ENCODE measurements at places on chromosomes 1 and 21.

GRCh38 chr1:248881261-248881660, 22.4 kb upstream of the ZNF692 start:
- DNase-seq = no peak

DNA sequence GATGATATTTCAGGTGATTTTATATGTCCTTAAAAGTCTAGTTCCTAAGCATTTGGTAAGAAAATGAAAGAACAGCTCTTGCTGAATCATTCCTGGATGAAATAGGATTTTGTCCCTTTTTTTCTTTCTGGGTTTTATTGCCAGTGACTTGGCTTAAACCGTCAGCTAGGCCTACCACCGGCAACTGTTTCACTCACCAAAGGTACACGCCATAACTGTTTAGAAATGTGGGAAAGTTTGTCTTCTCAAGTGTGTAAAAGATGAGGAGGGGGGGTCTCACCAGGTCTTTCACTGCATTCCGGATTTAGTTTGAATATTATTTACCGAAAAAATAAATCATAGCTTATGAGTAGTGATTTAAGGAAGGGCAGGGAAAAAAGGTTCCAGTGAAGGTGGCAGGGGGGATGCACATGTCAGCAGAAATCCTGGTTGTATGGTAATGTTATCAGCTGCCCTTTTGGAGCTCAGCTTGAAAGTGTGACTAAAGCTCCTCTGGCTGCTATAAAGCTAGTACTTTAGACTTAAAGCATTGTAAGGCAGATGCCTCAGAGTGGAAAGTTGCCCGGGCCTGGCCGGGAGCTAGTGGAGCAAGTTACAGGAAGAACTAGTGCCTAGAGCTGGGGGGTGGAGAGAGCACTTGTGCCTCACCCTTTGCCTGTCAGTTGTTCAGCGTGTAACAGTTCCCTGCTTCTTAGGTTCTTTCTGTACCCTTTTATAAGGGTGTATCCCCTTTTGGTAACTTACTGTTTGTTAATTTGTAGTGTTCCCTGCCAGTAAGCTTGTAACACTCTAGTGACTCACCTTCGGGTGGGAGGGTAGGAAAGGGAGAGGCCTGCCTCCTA, 3.1 kb downstream of the ATP1A1 start:
- DNase-seq = no peak

GRCh38 chr21:46532080-46532479, 72.8 kb downstream of the S100B start:
- no peak for DNase-seq

- DNase-seq = no peak
These were observed 341.0 kb upstream of the NEGR1 start for GRCh38 chr1:72623299-72623708.

- DNase-seq = no peak
These were observed 1202.9 kb downstream of the NCAM2 start for GRCh38 chr21:22201126-22201525.

DNA sequence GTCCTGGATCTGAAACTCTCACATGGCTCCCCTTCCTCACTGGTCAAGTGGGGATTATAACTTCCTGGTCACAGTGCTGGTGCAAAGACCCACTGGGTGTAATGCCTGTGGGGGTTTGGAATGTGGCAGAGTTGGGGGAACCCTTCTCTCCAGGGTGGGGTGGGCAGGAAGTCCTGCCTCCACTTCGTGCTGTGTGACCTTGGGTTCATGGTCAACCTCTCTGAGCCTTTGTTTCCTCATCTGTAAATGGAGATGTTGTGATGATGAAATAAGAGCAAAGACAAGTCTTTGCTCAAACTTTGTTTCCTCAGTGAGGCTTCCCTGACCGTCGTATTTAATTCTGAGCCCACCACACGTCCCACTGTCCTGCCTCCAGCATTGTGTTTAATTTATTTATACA, 564.7 kb downstream of the PTPRU start:
- no peak for DNase-seq

DNA sequence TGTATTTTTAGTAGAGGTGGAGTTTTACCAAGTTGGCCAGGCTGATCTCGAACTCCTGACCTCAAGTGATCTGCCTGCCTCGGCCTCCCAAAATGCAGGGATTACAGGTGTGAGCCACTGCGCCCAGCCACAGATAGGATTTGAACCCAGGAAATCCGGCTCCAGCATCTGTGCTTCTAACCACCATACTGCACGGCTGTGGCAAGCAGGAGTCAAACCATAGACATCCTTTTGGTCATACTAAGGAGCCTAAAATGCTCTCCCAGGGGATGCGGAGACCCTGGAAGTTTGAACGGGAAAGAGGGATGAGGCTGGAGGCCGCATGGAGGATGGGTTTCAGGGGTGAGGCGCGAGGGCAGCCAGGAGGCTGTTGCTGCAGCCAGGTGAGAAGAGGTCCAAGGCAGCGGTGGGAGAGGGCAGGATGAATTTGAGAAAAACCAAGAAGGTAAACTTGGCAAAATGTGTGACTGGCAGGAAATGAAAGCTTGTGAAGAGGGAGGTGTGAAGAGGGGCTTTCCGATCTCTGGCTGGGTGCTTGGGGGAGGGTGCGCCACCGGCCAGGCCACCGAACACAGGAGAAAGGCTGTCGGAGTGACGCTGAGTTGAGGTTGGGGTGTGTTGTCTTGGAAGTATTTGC, 24.0 kb upstream of the CDK18 start:
- DNase-seq = peak; percentile 51

DNA sequence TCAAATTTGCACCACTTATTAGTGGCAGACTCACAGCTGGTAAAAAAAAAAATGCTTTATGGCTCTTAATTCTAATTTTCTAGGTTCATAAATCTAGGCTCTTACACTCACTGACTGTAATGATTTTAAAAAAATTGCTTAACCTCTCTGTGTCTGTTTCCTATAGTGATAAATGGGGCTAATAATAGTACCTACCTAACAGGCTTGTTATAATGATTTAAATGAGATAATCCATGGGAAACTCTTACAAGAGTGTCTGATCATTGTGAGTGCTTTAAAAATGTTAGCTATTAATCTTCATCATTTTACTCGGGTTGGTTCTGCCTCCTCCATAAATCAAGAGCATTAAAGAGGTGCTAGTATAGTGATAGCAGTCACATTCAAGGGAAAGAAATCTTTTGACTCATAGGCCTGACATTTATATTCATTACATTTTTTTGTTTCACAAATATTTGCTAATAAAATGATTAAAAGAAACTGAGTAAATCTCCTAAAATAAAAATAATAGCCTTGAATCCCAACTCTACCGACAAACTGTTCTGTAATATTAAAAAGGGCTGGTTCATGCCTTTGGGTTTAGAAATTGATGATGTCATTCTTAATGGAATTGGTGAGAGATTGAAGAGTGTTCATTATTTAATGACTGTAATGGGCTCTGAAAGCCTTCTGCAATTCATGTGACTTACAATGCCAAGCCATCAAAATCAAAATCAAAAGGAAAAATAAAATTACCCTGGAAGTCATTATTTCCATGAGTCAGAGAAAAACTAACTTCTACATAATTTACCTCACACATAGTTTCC, 93.9 kb upstream of the PALMD start:
- no peak for DNase-seq

- no peak for DNase-seq
These were observed 12.7 kb downstream of the TGFB2 start for GRCh38 chr1:218357893-218358232.

DNA sequence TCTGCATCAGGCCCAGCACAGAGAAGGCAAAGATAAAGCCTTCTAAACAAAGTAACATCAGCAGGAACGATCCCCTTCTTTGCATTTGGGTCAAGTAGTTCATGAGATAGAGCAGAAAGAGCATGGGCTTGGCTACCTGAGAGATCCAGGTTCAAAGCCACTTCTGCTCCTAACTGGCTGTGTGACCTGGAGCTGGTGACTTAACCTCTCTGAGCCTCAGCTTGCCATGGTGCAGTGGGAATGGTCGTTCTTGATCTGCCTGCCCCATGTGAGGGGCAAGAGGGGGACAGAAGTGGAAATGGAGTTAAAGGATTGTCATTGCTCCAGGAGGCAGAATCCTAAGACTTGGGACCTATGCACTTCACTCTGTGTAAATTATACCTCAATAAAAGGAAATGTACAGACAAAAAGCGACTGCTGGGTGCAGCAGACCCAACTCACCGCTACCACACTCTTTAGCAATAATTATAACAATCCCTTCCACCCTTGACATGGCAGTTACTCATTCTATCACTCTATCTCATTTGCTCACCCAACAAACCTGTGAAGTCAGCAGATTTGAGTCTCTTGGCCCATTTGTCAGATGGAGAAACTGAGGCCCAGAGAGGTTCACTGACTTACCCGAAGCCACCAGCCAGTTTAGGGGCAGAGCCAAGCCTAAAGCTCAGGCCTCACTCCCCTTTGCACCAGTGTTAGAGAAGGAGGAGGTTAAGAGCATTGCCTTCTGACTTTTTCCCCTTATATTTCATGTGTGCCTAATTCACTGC, 1.5 kb upstream of the MATN1 start:
- DNase-seq = no peak

DNA sequence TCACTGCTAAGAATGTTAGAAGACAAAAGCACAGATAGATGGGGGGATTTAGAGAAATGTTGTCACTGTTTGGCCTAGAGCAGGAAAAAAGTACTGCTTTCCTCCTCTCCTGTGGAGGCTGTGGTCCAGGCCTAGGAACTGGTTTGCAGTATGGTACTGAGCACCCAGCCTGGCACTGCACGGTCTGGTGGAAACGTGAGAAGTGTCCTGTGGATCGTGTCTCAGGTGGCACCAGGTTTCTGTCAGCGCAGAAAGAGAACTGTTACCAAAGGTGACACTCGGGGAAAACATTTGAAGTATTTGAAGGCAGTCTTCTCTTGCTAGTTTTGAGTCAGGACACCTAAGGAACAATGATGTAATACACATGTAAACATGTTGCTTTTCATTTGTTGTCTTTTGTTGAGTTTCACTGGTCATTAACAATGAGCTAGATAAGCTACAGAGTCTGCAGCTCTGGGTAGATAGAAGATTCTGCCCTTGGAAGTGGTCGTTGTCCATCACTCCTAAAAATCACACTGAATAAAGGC, 63.0 kb downstream of the B3GALNT2 start:
- DNase-seq = no peak

GRCh38 chr21:31644643-31645042, 14.8 kb upstream of the SOD1 start:
- DNase-seq = no peak

- no peak for DNase-seq
These were observed 1.0 kb upstream of the TMEM61 start for GRCh38 chr1:54979327-54979891.

GRCh38 chr1:50570066-50570468, 146.8 kb upstream of the DMRTA2 start:
- no peak for DNase-seq

GRCh38 chr1:52402860-52403240, 1.4 kb downstream of the ORC1 start:
- DNase-seq = no peak

GRCh38 chr1:175648927-175649326, 94.5 kb downstream of the TNR start:
- DNase-seq = no peak

GRCh38 chr1:22288593-22289241, 145.8 kb upstream of the WNT4 start:
- no peak for DNase-seq

- DNase-seq = peak; percentile 19
These were observed 11.8 kb downstream of the IER5 start for GRCh38 chr1:181100015-181100905.

- no peak for DNase-seq
These were observed 28.0 kb downstream of the FUBP1 start for GRCh38 chr1:77950873-77951272.

DNA sequence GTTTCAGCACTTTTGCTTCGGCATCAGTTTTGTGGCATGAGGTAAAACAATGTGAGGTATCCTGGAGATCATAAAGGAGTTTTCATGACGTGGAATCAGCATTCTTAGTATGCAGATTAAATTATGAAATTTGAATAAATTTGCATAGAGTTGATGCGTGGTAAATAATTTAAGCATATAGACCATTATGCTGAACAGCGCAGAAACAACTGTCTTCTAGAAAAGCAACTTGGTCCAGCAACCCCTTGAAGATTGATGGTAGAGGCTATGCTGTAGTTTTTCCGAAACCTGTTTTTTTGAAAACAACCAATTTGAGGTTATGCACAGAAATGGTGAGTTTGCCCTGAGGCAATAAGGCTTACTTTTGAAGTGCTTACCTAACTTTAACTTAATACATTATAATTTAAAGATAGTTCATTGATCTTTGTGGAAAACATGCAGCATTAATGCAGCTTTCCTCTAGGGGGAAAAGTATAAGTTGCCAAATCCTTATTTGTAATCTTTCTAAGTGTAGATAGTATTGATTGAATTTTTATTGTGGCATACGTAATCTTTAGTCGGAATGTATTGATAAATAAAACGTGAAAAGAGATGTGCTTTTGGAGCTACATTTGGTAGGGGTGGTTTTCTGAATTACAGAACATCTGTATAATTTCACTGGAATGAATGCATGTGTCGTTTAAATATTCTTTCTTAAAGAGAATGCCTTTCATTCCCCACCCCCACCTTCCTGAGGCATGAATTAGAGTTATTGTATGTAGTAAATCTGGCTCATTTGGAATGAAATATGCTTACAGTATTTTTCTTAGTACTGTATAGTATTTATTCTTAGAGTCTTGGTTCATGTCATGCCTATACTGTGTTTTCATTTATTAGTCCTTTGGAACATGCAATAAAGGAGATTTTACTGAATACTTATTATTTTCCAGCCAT, 3.8 kb downstream of the PRDM2 start:
- DNase-seq = no peak

DNA sequence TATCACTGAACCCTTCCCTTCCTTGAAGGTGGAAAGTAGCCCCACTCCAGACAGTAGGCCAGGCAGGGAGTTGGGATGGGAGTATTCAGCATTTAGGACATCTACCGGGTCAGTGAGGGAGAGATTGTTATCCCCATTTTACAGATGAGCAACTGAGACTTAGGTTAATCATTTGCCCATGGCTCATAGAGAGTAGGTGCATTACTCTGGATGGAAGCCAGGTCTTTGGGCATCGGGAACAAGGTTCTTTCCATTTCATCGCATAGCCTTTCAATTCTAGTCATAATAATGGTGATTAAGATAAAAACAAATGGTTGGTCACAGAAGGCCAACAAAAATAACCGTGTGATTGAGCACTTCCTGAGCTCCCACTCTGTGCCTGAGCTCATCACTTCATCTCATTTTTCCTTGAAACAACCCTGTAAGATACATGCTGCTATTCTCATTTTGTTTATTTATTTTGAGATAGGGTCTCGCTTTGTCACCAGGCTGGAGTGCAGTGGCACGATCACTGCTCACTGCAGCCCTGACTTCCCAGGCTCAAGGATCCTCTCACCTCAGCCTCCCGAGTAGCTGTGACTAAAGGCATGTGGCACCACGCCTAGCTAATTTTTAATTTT, 64.8 kb downstream of the NAV1 start:
- DNase-seq = no peak

All from stimulated activated CD8-positive, alpha-beta memory T cell treated with anti-CD3 and anti-CD28 coated beads, Interleukin-2, amount 100 ng/mL, for 48 hours (primary cell).